ENCODE measurements at places on chromosomes 11 and 22. TPM values are rescaled to one million over a fixed set of nuclear protein-coding genes. Genes with fewer than 3 reads are reported as not detected.
A peak's percentile ranks its signal among the peaks of the same experiment; 100 is the strongest.

LPXN gene
- 2.3 TPM for total RNA-seq

- no peak for DNase-seq
Measured at GRCh38 chr22:20881231-20881630, 22.4 kb downstream of the SNAP29 start.

TRIM29 gene
- 0.28 TPM for total RNA-seq

DNA sequence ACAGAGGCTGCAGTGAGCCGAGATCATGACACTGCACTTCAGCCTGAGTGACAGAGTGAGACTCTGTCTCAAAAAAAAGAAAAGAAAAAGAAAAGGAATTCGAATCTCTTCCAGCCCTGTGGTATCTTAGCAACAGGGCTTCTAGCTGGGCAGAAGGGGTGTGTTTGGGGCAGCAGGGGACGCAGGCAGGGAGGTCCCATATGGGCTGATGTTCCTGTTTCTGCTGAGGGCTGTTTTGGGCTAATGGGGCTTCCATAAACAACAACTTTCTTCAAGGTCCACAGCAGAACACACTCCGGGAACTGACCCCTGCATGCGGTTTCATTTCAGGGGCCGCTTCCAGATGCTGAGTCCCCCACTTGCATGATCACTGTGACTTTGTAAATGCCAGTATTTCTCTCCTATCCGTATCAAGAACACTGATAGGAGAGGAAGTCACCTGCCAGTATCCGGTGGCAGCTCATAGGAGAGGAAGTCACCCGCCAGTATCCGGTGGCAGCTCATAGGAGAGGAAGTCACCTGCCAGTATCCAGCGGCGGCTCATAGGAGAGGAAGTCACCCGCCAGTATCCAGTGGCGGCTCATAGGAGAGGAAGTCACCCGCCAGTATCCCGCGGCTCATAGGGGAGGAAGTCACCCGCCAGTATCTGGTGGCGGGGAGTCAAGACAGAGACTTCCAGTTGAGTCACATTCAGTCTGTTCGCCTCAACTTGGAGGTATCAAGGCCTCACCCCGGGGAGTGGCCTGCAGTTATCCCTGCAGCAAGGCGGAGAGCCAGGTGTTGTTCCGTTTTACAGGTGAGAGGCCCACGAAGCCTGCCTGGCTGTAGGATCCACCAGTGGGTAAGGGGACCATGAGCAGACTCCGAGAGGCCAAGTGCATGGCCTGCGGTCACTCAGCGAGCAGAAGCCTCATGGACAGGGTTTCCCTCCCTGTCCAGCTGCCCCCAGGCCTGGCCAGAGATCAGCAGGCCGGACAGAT is 8.3 kb upstream of the FGF19 start:
- peak; percentile 45 for DNase-seq

- DNase-seq, result no peak
Measured at GRCh38 chr22:26483043-26483438, 542 bp downstream of the HPS4 start.

DNA sequence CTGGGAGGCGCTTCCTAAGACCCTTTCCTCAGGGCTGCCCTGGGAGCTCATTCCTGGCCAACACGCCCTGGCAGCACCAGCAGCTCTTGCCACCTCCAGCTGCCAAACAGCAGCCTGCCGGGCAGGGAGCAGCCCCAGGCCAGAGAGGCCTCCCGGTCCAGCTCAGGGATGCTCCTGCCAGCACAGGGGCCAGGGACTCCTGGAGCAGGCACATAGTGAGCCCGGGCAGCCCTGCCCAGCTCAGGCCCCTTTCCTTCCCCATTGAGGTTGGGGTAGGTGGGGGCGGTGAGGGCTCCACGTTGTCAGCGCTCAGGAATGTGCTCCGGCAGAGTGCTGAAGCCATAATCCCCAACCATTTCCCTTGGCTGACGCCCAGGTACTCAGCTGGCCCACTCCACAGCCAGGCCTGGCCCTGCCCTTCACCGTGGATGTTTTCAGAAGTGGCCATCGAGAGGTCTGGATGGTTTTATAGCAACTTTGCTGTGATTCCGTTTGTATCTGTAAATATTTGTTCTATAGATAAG is 7.6 kb downstream of the SLC39A13 start:
- peak; percentile 43 for DNase-seq

- DNase-seq, result no peak
Measured at GRCh38 chr11:122900587-122901202, 18.1 kb downstream of the JHY start.

DNA sequence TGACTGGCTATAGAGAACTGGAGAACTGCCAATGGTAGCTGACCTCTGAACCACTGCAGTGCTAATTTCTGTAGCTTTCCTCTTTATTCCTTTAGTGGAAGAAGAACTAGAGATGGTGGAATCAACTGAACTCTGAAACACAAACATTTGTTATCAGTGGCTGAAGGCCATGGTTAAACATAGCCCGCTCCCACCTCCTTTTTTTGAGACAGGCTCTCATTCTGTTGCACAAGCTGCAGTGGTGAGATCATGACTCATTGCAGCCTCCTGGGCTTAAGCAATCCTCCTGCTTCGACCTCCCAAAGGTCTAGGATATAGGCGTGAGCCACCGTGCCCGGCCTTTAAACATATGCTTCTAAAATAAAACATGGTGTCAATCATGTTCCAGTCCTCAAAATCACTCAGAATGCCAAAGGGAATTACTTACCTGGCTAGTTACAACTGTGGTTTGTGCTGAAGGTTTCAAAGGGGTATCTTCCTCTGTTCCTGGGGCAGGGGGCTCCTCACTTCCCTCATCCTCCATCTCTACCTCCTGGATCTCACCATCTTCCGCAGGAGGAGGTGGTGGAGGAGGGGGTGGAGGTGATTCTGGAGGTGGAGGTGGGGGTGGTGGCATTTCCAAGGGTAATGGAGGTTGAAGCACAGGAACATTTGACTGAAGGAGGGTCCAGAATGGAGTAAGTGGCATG is 9.0 kb upstream of the AGBL2 start:
- DNase-seq, result no peak

- no peak for DNase-seq
Measured at GRCh38 chr11:14054116-14055107, 91.9 kb downstream of the SPON1 start.

VSIG2 gene
- not detected for total RNA-seq
